ENCODE measurements at places on chromosomes 16 and 17.

GRCh38 chr16:23391381-23392222, 61.4 kb downstream of the COG7 start:
- no peak for DNase-seq

GRCh38 chr17:46141645-46142044, 51.6 kb downstream of the KANSL1 start:
- DNase-seq, result no peak

GRCh38 chr17:56505154-56505756, 88.2 kb upstream of the NOG start:
- DNase-seq, result no peak

- no peak for DNase-seq
Observed at GRCh38 chr16:86193528-86194193, 294.7 kb downstream of the IRF8 start.

- DNase-seq, result no peak
Observed at GRCh38 chr17:63445954-63446752, at the start of gene CYB561. Gene CYB561, minus strand, starts transcription at chr17:63446306. Its CDS starts 8,759 bp downstream, at chr17:63437547.

DNA sequence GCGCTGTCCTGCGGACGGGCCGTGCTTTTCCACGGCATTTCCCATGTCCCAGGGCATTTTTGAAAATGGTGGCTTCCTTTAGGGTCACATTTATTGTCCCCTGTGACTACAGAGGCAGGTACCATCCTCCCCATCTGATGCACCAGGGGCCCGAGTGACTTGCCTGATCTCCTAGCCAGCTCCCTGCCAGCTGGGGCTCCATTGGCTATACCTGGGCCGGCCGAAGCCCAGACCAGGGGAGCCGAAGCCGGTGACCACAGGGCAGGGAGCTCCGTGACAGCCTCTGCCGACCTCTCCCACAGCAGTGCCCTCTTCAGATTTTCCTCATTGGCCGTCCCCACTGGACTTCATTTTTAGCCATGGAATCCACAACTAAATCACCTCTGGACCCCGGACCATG, 170.6 kb downstream of the RBFOX3 start:
- no peak for DNase-seq

DNA sequence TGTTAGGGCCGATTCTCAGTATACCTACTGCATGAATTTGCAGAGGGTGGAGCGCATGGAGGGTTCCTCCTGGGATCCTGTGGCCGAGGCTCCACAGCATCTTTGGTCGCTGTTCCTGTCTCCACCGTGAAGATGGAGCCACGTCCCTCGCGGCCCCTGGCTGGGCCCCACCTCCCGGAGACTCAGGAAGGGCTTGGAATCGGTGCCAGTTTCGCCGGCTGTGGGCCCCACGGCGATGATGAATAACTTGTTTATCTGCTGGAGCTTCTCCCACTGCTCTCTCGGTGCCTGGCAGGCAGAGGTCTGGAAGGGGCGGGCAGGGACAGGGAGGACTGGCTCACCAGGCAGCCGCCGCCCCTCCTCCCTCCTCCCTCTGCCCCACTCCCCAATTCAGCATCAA, 8.1 kb downstream of the SLC5A11 start:
- no peak for DNase-seq

DNA sequence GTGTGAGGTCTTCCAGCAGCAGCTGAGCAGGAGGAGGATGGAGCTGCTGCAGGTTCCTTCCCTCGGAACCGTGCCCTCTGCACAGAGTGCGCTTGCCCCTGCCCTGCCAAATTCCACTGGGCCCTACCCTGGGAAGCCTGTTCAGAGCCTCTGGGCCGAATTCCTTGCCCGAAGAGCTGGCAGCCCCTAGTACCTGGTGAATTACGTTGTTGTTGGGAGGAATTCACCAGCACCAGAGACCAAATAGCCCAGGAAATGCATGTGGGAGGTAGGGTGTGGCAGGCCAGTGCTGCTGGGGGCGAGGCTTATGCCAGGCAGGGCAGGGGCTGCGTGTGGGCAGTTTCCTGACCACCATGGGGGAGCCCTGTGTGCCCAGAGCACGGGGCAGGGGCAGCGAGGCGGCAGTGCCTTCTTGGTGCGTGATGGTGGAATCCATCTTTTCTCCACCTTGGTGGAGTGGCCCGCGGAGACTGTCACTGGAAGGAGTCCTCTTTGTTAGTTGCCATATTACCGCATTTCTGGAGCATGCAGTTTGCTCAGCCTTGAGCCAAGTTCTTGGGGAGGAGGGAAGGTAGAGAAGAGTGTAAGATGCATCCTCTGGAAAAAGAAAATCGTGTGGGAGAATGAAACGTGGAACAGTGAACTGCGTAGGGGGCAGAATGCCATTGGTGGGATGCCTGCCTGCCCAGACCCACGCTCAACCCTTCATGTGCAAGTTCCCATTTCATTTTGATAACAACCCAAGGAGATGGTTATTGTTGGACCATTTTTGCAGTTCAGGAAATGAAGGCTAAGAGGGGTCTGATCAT, 2.3 kb downstream of the MRC2 start:
- no peak for DNase-seq

DNA sequence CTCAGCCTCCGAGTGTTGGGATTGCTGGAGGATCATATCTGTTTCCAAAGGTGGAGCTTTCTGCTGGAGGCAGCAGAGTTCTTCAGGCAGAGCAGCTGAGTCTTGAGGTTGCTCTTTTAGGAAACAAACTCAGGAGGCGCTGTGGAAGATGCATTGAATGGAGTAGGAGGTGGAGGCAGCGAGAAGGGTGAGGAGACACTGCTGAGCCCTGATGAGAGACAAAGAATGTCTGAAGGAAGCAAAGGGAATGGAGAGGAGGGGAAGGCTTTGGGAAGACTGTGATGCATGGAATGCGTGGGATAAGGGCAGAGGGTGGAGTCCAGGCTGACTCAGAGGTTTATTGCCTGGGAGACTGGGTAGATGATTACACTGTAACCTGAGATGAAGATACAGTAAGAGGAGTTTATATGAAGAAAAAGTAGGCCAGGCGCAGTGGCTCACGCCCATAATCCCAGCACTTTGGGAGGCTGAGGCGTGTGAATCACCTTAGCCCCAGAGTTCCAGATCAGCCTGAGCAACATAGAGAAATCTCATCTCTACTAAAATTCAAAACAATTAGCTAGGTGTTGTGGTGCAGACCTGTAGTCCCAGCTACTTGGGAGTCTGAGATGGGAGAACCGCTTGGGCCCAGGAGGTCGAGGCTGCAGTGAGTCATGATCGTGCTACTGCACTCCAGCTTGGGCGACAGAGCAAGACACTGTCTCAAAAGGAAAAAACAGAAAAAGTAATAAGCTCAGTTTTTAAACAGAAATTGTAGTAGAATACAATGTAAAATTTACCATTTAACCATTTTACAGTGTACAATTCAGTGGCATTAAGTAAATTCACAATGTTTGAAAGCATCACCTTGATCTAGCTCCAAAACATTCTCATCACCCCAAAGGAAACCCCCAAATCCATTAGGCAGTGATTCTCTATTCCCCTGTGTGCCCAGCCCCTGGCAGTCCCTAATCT, 17.8 kb upstream of the TMEM219 start:
- DNase-seq, result peak; percentile 96

GRCh38 chr17:73482251-73482716, 162.0 kb downstream of the SDK2 start:
- DNase-seq, result no peak

- no peak for DNase-seq
Observed at GRCh38 chr16:30903596-30903995, 7.2 kb downstream of the CTF1 start.

GRCh38 chr17:59642565-59642964, 22.9 kb downstream of the CLTC start:
- DNase-seq, result no peak

GRCh38 chr17:81397314-81398175, 2.3 kb downstream of the BAHCC1 start:
- DNase-seq, result no peak

DNA sequence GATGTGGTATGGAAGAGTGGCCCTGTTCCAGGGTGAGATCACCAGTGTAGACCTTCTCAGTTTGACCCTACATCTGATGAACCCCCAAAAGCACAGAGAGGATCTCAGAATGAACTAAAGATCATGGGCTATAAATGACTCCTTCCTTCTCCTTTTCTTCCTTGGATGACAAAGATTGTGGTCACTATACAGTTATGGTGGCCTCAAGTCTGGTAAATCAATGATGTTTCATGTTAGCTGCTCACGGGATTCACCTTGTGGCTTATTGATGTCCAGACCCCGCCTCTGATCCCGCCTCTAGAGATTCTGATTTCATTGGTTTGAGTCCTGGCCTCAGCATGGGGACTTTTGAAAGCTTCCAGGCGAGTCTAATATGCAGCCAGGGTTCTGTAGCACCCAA, 112.2 kb downstream of the PITPNC1 start:
- DNase-seq, result no peak

- DNase-seq, result no peak
Observed at GRCh38 chr17:78131172-78132083, 857 bp downstream of the TMC8 start.

GRCh38 chr17:14060706-14061105, 8.6 kb upstream of the COX10 start:
- DNase-seq, result no peak

- DNase-seq, result no peak
Observed at GRCh38 chr16:85568519-85568918, 44.6 kb upstream of the GSE1 start.

- no peak for DNase-seq
Observed at GRCh38 chr17:73498886-73499554, 145.2 kb downstream of the SDK2 start.

DNA sequence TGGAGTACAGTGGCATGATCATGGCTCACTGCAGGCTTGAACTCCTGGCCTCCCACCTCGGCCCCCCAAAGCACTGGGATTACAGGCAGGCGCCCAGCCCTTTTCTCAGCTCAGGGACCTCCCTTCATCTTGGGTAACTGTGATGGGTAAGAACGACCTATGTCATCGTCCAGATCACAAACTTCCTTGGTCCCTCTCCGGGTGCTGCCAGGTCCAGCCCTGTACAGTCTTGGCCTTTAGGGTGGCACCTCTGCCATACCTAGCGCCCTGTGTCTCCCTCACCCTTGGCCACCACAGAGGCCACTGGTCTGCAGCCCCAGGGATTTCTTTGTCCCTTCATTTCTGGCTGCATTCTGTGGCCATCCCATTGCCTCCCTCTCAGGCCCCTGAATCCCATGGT, 29.7 kb upstream of the ZFP90 start:
- DNase-seq, result no peak

DNA sequence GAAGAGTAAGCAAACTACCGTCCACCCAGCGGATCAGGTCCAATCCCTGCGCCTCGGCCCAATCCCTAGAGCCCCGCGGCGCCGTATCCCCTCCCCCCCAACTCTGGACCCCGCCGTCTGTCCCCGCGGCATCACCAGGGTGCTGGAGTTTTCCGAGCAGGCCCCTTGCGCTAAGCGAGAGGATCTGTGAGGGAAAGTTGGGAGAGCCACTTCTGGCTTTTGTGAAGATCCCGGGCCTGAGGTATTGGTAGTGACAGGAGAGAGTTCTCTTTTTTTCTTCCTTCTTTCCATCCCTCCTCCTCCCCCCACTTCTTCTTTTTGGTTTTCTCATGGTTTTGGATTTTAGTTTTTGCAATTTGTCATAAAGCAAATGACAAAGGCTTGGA, 3.5 kb upstream of the DLX4 start:
- DNase-seq, result no peak

- no peak for DNase-seq
Observed at GRCh38 chr16:74280448-74280847, 16.2 kb upstream of the PSMD7 start.

GRCh38 chr16:12447556-12447955, 356.1 kb downstream of the CPPED1 start:
- no peak for DNase-seq

- no peak for DNase-seq
Observed at GRCh38 chr16:84820771-84821170, 986 bp downstream of the CRISPLD2 start.

DNA sequence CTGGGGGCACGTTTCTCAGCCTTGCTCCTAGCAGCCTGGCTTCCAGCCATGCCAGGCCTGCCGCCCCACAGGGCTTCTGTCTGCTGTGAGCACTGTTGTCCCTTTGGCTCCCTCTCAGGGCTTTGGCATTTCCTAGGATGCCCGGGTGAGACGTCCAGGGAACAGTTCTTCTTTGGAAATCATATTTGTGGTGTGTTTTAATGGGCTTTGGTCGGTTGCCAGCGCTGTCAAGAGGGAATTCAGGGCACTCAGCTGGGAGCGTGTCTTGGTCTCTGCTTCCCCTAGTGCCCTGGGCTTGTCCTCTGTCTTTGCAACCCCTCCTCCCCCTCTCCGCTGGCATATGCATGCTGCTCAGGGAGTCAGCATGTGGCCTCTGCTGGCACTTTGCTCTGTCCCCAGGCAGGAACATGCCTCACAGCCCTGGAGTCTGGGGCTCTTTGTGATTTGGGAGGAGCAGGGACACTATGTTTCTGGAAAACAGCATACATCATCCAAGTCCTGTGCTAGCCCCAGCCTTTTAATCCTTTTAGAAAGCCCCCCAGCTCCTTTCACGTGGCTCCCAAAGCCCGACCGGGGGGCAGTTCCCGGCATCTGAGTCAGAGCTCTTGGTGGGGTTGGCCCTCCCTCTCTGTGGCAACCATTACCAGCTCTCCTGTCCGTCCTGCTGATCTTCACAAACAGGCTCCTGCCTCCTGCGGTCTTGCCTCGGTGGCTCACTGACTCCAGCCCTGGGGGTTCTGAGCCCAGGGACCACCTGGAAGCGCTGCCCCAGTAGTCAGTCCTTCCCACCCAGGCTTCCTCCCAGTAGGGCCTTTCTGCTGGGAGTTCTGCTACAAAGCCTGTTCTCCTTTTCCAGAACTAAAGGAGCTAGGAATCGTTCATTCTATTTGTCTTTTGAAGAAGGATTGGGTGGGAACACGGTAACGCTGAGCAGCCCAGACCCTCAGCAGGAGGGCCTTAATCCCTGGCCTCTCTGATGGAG, 26.7 kb downstream of the SAP30BP start:
- no peak for DNase-seq

DNA sequence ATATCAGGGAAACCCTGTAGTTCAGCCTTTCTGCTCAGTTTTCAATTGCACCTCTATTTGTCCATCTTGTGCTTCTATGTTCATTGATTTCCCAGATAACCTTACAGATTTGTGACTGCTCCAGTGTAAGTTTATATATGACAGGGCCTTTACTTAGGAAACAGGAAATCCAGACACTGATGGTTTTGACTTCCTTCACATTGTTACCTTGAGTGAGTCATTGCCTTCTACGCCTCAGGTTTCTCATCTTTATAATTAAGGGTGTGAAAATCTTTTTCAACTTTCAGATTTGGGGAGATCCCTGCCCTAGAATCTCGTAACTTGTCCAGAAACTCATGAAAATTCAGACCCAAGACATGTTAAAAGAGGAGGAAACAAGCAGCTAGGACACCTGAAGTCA, 342.4 kb upstream of the TBX2 start:
- DNase-seq, result no peak

DNA sequence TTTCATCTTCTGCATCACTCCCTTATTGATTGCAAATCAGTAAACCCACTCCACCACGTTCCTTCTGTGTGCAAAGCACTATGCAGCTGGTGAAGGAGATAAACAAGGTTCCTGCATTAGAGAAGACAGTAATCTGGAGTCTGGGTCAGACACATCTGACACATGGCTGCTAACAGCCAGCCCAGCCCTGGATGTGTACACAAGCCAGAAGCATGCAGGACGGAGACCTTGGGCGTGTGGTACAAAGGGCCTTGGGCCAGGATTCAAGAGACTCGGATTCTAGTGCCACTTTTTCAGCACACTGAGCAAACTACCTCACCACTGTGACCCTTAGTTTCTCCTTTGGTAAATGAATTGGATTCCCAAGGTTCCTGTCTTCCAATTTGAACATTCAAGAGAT, 86.6 kb upstream of the DNAH9 start:
- no peak for DNase-seq
